ENCODE measurements at places on chromosomes 1 and 21. TPM values are rescaled to one million over a fixed set of nuclear protein-coding genes. Genes with fewer than 3 reads are reported as not detected.

The TMEM183A gene
- 50.0 TPM for total RNA-seq

The ZNF695 gene
- 3.4 TPM for total RNA-seq

The GPR37L1 gene
- total RNA-seq, result 0.15 TPM

The OR10Z1 gene
- total RNA-seq, result not detected

The SAMSN1 gene
- not detected for total RNA-seq

The MIXL1 gene
- not detected for total RNA-seq

The ARHGAP30 gene
- 0.09 TPM for total RNA-seq

The MUTYH gene
- 11.2 TPM for total RNA-seq
